Caco-2 (cell line): ENCODE measurements at places on chromosomes 3 and 15.
A peak's percentile ranks its signal among the peaks of the same experiment; 100 is the strongest.

GRCh38 chr3:170180079-170180907, 1.2 kb downstream of the PHC3 start:
- no peak for DNase-seq

DNA sequence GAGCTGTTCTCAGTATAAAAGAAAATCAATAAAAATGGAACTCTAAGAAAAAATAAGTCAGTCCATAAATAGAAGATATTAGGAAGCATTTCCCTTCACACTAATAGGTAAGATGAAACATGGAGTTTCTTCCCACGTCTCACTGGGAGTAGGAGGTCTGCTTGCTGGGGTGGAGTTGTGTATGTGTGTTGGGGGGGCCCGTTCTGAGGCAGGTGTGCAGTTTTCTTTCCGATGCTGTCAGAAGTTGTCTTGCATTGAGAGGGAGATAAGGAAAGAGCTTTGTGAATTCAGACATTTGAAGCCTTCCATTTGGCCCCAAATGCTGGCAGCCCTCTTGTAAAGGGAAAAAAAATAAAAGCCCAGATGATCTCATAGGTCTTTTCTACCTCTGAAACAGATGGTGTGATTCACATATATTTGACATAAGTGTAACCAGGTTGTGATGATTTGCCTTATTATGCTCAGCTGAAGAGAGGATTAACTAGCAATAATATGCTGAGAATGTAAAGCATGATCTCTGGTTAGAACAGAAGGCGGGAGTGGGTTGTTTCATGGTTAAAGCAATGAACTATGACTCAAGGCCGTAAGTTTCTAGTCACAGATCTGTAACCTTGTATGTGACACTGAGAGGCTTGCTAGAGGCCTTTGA, 8.8 kb downstream of the RASGRP1 start:
- DNase-seq: no peak

DNA sequence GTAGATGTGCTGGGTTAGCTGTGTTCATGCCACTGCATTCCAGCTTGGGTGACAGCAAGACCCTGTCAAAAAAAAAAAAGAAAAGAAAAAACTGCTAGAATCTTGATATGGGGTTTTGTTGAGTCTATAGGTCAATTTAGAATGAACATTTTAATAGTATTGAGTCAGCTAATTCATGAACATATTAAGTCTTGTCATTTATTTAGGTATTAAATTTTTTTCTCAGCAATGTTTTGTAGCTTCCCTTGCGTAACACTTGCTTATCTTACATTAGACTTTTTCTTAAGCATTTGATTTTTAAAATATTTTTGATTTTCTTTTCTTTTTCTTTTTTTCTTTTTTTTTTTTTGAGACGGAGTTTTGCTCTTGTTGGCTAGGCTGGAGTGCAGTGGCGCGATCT, 60.7 kb upstream of the GOLGA6B start:
- DNase-seq: no peak

- DNase-seq: no peak
These were observed 402.2 kb upstream of the PROK2 start for GRCh38 chr3:72187131-72187530.

- DNase-seq: no peak
These were observed 40.2 kb downstream of the SUCLG2 start for GRCh38 chr3:67614195-67614594.

GRCh38 chr15:58779554-58779953, 8.5 kb downstream of the MINDY2 start:
- no peak for DNase-seq

DNA sequence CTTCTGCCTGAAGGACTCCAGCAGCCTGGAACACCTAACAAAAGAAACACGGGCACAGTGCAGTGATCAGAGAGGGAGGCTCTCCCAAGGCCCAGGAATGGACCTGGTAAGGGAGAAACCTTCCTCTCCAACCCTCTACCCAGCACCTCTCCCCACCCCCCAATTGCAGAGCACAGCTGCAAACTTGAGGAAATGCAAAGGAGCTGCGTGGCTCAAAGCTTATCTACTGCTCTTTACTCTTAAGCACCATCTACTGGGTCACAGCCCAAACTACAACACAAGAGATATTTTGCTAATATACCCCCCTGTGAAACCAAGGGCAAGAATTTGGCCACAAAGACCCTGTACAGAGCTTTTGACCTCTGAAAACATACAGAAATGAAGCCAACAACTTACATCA, 328.3 kb downstream of the OXSM start:
- DNase-seq: no peak

- DNase-seq: no peak
These were observed 43.9 kb downstream of the PPCDC start for GRCh38 chr15:75067123-75067830.

GRCh38 chr15:59349680-59350420, 22.8 kb downstream of the MYO1E start:
- no peak for DNase-seq

GRCh38 chr15:59371458-59372351, 966 bp downstream of the MYO1E start:
- DNase-seq: no peak

DNA sequence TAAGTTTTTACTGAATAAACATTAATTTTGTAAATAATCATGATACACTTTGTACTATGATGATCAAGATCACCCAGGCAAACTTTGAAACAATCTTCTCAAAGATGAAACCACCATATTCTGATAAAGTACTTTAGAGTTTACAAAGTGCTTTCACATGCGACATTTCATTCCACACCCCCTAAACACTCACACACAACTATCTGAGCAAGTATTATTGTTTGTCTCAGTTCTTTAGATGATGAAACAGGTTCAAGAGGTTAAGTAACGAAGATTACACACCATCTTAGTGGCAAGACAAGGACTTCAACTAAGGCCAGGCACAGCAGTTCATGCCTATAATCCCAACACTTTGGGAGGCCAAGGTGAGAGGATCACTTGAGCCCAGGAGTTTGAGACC, 37.6 kb downstream of the ZNF148 start:
- no peak for DNase-seq

GRCh38 chr15:92656089-92656488, 514 bp upstream of the FAM174B start:
- DNase-seq: no peak

- no peak for DNase-seq
These were observed 23.5 kb downstream of the MYH15 start for GRCh38 chr3:108486941-108487340.

GRCh38 chr3:71695000-71695482, 30.2 kb downstream of the EIF4E3 start:
- DNase-seq: no peak

DNA sequence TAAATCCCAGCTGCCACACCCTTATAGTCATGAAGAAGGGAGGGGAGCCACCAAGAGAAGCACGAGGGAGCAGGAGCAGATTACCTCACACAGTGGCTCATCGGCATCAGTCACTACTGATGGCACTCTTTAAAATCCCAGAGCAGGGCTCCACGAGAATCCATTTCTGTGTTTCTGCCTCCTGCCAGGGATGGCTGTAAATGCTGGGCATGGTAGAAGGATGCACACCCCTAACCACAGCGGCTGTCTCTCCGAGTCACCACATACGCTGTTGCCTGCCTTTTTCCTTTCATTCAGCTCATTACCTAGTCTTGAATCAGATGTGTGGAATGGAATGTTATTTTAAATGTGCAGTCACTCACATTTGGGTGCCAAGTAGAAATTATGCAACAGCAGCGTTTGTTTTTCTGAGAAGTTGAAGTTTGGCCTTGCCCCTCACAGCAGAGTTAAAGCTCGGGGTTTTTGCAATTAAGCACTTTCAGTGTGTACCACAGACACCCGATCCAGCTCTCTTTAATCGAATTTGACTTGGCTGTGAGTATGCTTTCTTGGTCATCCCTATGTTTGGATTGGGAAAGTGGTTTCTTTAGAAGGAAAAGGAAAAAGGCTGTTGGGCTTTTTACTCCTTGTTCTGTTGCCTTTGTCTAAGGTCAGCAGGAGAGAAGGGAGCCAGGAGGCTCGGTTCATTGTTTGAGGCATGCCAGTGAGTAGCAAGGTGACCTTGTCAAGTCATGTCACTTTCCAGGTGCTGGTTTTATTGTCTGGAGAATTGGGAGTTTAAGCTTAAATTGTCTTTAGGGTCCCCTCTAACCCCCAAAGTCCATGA, 284.2 kb upstream of the TPM1 start:
- no peak for DNase-seq

DNA sequence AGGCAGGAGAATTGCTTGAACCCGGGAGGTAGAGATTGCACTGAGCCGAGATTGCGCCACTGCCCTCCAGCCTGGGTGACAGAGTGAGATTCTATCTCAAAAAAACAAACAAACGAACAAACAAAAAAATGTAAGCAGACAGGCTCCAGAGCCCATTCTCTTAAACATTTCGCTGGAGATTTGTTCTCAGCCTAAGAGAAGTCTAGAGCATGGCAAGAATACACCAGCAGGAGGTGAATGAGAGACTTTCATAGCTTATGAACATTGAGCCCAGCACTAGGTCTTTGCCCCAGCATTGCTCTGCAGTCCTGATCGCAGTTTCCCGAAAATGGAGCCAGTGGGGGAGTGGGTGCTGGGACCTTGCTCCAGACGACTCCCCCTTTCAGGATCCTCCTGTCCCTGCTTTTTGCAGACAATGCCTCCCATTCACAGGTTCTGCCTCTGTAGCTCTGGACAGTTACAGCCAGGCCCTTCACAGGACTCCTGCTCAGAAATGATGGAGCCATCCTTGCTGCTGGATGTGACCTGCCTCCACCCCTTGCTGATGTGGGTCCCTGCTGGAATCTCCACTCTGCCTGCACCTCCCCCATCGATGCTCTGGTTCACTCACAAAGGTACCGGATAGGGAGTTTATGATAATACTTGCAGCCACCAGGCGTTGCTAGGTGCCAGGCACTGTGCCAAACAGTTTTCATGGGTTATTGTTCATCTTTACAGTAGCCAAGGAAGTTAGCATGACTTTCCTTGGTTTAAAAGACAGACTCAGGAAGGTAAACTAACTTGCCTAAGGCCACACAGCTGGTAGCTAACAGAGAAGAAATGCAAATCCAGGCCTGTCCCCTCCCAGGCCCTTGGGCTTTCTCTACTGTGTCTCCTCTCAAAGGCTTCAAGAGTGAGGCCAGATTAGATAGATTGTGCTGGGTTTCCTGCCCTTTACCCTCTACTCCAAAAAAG, 329.7 kb upstream of the TLE3 start:
- DNase-seq: no peak

DNA sequence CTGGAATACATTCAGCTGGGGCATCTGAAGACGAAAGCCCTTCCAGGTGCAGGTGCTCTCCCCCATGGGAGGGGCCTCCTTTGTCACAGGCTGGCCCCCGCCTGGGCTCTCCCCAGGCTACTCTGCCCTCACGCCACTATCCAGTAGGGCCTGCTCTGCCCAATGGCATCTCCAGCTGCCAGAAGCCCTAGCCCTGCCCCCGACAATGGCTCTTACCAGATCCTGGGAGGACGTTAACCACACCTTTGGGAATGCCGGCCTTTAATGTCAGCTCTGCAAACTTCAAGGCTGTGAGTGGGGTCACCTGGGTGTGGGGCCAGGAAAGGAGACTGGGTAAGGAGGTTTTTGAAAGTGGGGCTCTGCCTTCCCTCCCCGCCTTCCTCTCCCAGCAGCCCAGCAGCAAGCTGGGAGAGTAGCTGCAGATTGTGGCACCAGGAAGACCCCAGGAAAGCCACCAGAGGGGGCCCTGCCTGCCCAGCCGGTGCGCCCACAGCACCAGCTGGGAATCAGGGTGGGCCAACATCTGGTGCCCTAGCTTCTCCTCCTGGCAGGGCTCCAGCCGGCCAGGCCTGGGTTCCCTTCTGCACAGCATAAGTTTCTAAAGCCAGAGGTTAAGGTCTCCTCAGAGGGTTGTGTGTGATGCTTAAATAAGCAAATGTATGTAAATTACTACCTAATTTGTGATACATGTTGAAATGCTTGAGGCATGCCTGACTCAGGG, 40.4 kb upstream of the SLC41A3 start:
- peak; percentile 30 for DNase-seq

GRCh38 chr3:197286678-197287077, 11.7 kb downstream of the DLG1 start:
- DNase-seq: no peak

- no peak for DNase-seq
These were observed 198.4 kb upstream of the NR2F2 start for GRCh38 chr15:96132126-96132525.

DNA sequence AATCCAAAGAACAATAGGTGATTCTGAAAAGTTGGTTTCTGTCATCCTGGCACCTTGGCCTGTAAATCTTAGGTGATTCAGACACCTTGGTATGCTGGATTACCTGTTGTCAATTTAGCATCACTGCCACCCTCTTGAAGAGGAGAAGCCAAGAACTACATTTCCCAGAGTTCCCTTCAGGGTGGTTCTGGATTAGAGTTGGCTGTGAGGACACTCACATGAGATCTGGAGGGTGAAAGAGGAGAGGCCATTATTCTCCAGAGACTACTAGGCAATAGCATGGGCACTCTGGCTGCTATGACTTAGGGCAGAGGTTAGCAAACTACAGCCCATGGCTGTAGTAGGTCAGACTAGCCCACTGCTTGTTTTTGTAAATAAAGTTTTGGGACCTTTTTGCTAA, 41.7 kb upstream of the CORO2B start:
- no peak for DNase-seq

DNA sequence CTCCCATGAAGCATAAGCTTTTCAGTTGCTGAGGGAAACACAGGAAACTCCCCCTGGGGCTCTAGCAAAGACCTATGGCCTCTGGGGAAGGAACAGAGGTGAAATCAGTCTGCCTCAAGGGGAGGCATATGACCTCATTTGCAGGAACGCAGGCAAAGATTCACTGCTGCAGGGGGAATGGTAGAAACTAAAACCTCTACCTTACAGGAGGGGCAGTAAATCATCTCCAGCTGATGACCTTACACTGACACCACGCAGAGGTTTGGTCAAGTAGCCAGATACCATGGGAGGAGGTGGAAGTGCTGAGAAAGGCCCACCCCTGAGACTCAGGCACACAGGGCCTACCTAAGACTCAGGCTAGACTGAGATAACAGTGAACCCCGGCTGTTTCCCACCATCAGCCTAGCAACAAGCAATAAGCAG, 81.1 kb downstream of the RAD18 start:
- DNase-seq: no peak

DNA sequence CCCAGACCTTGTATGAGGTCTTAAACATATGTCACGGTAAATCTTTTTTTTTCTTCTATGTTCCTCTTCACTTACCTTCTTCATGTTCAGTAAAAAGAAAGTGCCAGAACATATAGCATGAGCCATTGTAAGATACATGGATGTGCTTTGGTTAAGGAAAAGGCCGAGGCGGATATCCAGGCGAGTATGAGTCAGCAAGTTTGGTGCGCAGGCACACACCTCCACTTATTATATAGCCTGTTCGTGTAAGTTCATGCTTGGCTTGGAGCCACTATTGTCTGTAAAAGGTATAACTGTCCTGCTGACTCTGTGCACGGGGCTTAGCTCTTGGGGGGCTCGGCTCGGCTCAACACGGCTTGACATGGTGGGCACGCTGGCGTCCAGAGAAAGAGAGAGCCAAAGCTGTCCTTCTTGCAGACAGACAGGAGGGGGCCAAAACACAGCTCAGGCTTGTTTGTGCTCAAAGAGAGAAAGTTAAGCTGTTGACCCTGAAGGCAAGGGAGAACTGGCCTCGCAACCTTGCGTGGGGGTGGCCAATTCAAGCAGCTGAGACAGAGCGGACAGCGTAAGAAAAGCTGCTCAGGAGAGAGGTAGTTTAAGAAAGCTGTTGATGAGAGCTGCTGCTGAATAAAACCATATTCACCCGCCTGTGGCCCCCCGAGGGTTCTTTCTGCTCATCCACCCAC, 251.2 kb downstream of the SLC9A9 start:
- no peak for DNase-seq

GRCh38 chr15:32855942-32856341, 138.1 kb downstream of the GREM1 start:
- DNase-seq: peak; percentile 33
